ENCODE measurements at places on chromosomes 5 and 9.

DNA sequence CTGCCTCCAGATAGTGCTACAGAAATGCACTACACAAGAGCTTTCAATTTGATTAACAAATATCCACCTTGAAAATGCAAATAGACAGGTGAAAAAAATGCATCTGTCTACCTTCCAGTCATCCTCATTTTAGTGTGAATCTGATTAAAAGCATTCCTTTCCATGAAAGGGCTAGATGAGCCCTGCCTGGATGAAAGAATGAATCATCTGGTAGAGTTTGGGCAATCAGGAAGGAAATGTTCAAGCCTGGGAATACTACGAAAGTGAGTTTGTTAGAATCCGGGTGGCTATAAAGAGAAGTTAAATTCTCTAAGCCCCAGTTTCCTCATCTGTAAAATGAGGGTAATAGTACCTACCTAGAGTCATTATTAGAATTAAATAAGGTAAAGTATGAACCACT, 142.6 kb downstream of the FAM114A2 start:
- DNase-seq, result no peak

- DNase-seq, result no peak
Measured at GRCh38 chr5:173453167-173453566, 125.0 kb upstream of the STC2 start.

DNA sequence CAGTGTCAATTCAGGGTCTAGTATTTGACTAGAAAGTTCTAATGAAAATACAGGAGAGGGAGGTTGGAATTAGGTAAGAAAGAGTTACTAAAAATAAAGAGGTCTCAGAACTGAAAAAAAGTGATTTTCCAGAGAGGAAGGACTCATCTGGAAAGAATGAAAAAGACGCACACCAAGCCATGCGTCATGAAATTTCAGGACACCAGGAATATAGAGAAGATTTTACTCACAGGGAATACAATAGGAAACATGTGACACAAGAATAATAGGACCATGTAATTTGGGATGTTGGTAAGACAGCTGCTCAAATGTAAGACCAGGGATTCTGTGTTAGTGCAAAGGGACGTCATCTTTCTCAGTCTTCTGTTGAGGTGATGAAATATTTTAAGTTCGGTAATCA, 224.7 kb downstream of the GDNF start:
- no peak for DNase-seq

DNA sequence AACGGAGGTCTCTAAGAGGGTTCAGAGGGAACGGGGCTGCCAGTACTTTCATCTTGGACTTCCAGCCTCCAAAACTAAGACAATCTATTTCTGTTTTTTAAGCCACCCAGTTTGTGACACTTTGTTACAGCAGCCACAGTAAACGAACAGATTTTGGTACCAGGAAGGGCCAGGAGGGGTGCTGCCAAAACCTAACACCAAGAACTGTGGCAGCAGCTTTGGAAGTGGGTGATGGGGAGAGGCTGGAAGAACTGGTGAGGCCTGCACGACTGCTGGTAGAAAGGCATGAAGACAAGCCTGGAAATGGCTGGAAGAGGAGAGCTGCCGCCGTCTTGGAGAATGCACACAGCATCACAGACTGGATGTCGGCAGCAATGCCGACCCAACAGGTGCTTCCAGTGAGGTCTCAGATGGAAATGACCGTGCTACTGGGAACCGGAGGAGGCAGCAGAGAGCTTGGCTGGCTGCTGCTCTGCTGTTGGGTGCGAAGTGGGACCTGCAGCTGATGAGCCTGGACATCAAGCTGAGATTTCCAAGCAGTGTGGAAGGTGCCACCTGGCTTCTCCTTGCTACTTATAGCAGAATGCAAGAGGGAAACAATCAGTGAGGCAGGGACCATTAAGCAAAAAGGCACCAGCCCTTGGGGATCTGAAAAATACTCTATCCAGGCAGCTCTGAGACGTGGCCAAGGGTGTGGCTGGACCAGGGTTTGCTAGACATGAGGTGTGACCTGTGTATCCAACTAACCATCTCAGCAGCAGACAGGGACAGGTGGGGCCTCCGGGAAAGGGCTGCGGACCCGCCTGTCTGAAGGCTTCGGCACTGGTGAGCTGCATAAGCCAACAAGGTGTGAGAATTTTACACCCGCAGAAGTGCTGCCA, 4.7 kb upstream of the TMEM210 start:
- no peak for DNase-seq

GRCh38 chr5:126718236-126718868, 58.6 kb upstream of the LMNB1 start:
- DNase-seq, result no peak

GRCh38 chr5:86880785-86881492, 263.2 kb downstream of the COX7C start:
- peak; percentile 12 for DNase-seq

- no peak for DNase-seq
Measured at GRCh38 chr5:97563050-97563657, 380.1 kb upstream of the RIOK2 start.

DNA sequence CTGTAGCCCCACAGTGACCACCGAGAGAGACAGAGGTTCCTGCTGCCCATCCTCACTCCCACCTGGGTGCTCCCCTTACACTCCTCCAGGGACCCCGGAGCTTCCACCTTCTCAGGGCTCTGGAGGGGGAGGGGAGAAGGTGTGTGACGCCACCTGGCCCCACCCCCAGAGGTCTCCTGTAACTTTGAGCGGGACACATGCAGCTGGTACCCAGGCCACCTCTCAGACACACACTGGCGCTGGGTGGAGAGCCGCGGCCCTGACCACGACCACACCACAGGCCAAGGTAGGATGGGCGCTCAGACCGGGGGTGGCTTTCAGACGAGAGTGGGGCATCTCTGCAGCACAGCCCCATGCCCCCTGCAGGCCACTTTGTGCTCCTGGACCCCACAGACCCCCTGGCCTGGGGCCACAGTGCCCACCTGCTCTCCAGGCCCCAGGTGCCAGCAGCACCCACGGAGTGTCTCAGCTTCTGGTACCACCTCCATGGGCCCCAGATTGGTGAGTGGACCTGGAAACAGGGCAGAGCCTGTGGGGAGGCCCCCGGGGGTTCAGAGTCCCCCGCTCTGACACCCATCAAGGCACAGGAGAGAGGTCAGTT, 4.5 kb downstream of the MAMDC4 start:
- no peak for DNase-seq

GRCh38 chr5:531749-532315, 7.6 kb upstream of the SLC9A3 start:
- DNase-seq, result no peak
